ENCODE measurements at places on chromosomes 2 and 18.

GRCh38 chr2:46804794-46805193 is 110.8 kb downstream of the MCFD2 start:
- DNase-seq = no peak

GRCh38 chr18:61203151-61203550 is 130.1 kb upstream of the CDH20 start:
- no peak for DNase-seq

DNA sequence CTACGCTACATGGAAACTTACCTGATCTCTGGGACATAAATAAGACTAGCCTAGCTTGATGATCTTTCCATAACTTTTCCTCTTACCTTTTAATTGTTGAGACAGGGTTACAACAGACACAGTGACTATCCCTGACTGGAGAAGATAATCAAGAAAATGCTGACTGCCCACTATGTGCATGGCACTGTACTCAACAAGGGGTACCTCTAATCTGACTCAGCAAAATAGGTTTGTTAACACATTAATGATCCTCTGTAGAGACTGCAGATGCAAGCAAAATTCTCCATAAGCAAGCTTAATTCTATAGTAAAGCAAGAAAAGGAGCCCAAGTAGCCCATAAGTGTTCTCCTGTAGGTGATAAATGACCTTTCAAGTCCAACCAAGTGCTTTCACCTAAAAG is 25.5 kb downstream of the ACVR1C start:
- DNase-seq = no peak

DNA sequence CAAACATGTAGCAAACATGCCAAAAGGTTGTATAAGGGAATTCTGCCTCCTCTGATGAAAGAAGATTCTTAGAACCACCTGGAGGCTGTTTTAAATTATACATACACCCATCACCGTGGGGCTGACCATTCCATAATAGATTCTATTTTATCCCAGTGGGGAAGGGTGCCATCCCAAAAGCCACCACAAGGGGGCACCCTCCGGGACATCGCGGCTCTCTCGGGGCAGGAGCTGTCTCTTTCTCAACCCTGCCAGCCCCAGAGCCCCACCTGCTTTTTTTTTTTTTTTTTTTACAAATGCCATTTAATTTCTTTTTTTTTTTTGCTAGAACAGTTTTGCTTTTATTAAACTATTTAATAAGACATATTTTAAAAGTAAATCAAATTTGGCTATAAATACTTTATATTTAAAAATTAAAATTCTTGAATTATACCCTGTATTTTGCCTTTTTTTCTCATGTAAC is 8.6 kb upstream of the MTCL1 start:
- no peak for DNase-seq

GRCh38 chr2:53695575-53695974 is 72.0 kb upstream of the CHAC2 start:
- no peak for DNase-seq

- DNase-seq = no peak
Measured at GRCh38 chr2:137997733-137998132, 33.5 kb downstream of the HNMT start.

DNA sequence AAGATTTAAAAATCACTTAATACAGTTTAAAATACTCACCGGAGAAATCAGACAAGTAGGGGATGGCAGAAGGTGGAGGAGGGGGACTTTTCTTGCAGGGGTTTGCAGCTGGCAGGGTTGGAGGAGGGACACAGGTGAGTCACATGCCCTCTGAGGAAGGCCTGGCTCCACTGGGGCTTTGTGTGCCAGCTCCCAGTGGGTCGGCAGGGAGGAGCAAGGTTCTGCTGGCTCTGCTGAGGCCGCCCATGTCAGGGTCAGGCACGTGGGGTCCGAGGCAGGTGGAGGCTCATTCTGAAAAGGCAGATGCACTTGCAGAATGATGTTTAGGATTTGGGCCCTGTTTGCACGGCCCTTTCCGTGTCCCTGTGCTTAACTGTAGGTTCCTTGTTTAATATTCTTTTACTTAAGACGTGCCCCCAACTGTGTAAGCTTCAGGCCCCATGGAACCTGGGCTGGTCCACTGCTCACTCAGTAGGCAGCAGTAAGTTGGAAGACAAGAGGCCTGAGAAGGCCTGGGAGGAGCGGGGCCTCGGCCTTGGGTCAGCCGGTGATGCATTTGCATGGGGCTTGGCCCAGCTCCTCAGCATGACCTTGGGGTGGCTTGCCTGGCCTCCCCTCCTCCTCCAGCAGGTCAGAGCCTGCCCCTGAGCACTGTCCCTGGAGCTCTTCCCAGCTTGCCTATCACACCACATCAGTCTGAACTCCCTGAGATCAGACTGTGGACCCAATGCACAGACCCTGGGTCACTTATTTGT is 141.0 kb downstream of the GLI2 start:
- no peak for DNase-seq

DNA sequence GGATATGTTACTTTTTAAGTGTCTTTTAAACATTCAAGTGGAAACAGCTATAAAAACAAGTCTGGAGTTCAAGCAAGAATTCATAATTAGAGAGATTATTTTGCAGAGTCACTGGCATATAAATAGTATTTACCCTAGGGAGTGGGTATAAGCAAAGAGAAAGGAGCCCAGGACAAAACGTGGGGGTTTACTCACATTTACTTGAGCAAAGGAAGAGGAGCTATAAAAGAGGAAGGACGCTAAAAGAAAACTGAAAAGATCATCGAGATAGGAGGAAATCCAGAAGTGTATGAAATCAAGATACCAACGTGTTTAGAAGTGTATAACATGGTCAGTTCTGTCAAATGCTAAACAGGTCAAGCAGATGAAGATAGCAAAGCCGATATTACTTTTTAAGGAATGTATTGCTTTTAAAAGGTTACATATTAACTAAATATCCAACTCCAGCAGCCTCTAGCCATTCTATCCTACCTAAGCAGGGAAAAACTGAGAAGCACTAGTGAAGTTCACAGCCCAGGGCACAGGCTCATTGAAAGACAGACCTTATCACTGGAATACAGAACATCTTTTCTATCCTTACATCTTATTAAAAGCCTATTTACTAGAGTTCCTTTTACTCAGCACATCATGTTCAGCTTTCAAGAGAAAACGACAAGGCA is 8.6 kb downstream of the KANSL1L start:
- DNase-seq = no peak
